Kasumi-1 (cell line): ENCODE measurements at places on chromosomes 7 and 10.

DNA sequence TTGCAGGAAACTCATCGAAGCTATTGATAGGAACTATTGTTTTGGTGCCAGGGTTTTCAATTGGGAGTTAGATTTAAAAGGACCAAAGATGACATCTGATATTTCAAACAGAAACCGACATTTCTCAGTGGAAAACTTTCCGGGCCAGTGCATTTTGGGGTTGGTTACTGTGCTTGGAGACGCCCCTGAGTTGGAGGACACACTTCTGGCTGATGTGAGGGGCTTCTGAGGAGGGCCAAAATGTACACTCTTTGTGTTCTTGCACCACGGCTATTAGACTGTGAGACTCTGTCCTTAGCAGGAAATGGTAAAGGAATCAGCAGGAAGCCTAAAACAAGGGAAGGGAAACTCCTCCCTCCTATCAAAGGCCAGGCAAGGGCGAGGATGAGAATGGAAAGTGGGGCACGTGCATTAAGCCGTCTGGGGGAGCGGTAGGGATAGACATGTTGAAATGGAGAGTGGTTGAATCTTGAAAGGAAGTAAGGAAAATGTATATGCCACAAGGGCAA is 1.8 kb upstream of the SRGN start:
- DNase-seq: peak; percentile 36

DNA sequence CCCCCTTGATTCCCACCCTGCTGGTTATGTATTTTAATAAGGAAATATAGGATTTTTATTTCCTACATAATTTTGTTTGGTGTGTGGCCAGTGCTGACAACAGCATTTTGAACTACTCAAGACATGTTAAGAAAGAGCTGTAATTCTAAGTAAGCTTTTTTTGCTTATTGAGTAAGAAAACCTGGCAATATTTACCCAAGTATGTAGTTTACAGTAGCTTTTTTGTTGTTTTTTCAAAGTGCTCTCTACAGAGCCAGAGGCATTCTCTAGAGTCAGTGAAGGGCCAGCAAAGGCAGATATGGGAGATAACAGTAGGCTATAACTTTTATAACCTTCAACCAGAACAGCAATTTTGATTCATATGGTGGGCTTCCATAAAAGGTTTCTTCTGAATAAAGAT is 63.2 kb upstream of the TMEM168 start:
- no peak for DNase-seq

DNA sequence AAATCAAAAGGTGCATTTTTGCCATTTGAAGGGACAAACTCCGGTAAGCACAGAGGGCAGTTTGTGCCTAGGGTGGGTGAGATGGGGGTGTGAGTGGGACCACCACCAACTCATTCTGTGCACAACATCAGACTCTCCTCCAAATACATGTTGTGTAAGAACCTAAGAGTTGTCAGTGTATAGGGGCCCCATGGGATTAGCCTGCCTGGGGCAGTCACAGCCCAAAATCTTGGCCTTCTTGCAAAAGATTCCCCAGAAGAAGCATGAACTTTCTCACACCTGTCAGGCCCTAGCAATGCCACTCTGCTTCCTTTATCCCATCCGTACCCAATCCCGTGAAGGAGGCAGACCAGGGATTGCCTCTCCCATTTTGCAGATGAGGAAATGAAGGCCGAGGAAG is 47.1 kb upstream of the NANOS1 start:
- DNase-seq: no peak

DNA sequence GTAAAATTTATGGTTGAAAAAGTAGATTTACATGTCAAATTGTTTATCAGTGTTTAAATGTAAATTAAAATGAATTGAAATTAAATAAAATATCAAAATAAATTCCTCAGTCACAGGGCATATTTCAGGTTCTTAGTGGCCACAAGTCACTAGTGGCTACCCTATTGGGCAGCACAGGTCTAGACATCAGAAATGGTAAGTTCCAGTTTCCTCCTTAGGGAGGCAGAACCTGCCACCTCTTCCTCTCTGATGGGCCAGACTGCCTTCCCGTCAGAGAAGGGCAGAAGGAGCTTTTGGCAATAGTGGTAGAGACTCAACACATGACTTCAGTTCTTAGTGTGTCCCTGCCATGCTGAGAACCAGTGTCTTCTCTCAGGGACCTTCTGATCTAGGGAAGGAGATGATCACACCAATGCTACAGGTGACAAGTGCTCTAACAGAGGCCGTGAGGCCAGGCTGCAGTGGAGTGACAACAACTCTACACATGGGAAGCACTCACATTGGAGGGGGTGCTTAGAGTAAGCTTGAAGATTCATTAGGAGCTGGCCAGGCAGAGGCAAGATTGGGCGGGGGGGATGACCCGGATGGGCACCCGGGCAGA is 14.4 kb upstream of the PCBD1 start:
- DNase-seq: no peak

GRCh38 chr10:93261961-93262610 is 188.4 kb downstream of the CYP26A1 start:
- no peak for DNase-seq

DNA sequence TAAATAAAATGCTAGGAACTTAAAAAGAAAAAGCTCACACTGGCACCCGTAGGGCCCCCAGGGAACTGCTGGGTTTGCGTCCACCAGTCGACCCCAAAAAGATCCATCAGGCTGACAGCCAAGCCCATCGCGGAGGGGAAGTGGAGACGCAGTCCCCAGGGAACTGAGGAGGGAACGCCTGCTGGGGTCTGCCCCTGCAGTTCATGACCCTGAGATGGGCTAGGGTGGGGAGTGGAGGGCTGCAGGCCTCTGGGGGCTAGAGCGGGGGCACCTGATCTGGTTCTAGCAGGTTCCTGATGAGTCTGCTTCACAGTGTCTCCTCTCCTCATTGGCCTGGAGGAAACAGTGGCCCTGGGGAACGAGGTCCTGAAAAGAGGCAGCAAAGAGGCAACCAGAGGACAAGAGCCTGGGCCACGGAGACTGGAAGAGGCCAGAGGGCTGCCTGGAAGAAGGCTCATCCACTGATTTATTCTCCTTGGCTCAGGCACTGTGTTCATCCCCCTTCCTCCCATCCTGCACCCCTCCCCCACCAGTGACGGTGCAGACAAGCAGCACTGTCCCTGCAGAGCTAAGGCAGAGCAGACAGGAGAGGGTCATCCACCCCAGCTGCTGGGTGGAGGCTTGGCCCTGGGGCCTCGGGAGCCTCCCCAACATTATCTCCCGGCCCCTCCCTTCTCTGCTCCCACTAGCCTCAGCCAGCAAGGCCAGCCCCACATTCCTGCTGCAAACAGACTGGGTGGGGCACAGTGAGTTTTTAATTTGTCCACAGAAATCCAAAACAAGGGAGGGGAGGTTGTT is 24.7 kb upstream of the HSPA12A start:
- DNase-seq: no peak

GRCh38 chr10:132163278-132163765 is 23.4 kb upstream of the DPYSL4 start:
- no peak for DNase-seq

DNA sequence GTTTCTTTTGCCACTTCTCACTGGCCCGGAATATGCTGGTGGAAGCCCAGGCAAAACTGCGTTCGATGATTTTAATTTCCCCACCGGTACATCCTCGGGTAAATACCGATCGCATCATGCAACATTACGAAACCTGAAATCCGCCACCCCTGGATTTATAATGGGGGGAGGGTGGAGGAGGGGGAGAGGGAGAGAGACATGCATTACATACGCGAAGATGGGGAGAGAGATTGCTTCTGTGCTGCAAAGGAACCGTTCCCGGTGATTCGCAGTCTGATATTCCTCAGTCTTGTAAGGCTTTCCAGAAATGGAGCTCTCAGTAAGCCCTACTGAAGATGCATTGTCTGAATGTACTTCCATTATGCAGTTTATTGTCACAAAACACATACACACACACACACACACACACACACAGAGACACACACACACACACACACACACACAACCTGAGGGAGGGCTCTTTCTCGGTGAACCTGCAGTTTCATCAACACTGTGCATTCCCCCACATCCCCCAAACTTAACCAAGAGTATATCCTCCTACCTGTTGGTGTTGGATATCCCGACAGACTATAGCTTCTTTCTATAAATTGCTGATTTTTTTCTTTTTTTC is 741 bp downstream of the GPR85 start:
- no peak for DNase-seq

DNA sequence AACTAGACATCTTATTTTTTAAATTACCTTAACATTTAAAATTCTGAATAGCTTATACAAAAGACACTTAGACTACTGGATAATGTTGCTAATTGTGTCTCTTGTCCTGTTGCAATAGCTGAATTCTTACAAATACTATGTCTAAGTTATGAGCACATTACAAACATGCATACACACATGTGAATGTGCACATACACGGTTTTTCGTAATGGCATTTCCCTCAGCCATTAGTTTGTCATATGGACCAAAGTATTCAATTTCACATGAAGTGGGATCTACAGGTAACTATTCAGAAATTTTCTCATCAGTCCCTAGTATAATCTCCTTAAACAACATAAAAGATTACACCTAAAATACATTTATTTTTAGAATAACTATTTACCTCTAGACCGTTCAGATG is 178.6 kb upstream of the BET1 start:
- DNase-seq: no peak

DNA sequence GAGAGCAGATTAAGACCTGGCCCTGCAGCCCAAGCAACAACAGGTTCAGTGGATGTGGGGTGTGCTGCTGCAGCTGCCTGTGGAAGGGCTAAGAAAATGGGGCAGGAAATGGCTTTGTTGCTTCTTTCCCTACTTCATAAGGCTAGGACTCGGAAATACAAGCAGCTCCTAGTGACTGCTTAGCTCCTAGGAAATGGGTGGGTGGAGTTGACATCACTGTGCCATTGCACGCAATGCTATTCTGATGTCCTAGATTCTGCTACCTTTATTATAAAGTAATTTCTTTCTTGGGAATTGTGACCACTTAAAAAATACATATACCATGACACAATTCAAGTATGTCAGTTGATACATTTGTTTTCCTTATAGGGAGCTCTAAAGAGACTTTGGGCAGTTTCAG is 155.8 kb downstream of the FANK1 start:
- DNase-seq: no peak

- no peak for DNase-seq
Measured at GRCh38 chr7:114343949-114344708, 70.5 kb upstream of the FOXP2 start.

- DNase-seq: no peak
Measured at GRCh38 chr10:11022213-11022612, 4.5 kb downstream of the CELF2 start.

- DNase-seq: peak; percentile 94
Measured at GRCh38 chr10:78657163-78657861, 411.5 kb upstream of the ZMIZ1 start.
